ENCODE measurements at places on chromosomes 16 and 17. TPM values are rescaled to one million over a fixed set of nuclear protein-coding genes. Genes with fewer than 3 reads are reported as not detected.

DNA sequence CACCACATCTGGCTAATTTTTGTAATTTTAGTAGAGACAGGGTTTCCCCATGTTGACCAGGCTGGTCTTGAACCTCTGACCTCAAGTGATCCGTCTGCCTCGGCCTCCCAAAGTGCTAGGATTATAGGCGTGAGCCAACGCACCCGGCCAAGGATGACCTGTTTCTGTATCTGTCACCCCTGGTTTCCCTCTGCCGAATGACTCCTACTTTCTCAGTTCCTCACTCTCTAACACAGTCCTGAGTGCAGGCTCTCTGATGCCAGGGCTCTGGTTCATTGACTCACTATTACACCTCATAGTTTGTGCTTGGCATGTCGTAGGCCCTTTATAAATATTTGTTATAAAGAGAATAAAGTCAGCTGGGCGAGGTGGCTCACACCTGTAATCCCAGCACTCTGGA is 10.7 kb upstream of the PRPF8 start:
- no peak overlapping the region for H3K4me3 ChIP-seq
- no peaks in the 10 kb centered on the region for H3K27me3 ChIP-seq
- no peaks in the 10 kb centered on the region for H3K4me1 ChIP-seq
- DNase-seq: no peak
- no peak overlapping the region for H3K27ac ChIP-seq
- H3K36me3 ChIP-seq: no peaks in the 10 kb centered on the region

- H3K4me1 ChIP-seq: peaks cover 5% of the 10 kb centered on the region
- no peak overlapping the region for H3K27ac ChIP-seq
- H3K36me3 ChIP-seq: no peaks in the 10 kb centered on the region
- peaks cover 10% of the 10 kb centered on the region for H3K27me3 ChIP-seq
Measured at GRCh38 chr16:87279094-87279658, 38.0 kb downstream of the C16orf95 start.

- no peaks in the 10 kb centered on the region for H3K4me1 ChIP-seq
- H3K27ac ChIP-seq: no peak overlapping the region
- no peaks in the 10 kb centered on the region for H3K36me3 ChIP-seq
- no peak overlapping the region for H3K4me3 ChIP-seq
- no peaks in the 10 kb centered on the region for H3K27me3 ChIP-seq
Measured at GRCh38 chr17:34370997-34371395, 8.0 kb upstream of the CCL1 start.

DNA sequence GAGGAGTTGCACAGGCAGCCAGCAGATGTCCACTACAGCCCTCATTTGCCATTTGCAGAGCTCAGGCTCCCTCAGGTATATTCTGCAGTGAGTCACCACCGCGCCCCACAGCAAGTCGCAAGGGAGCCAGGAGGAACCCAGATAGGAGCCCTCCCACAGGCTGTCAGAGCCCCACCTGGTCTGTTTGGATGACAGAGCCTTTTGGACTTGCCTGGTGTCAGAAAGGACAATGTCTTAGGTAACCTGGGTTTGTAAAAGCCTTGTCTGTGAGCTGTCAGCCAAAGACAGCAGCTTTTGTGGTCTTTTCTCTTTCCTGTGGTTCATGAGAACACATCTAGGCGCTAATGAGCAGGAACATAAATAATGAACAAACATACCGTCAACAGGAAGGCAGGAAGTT is 70.9 kb downstream of the GNAO1 start:
- no peak overlapping the region for H3K4me3 ChIP-seq
- DNase-seq: no peak
- no peaks in the 10 kb centered on the region for H3K4me1 ChIP-seq
- no peaks in the 10 kb centered on the region for H3K36me3 ChIP-seq
- H3K27me3 ChIP-seq: no peaks in the 10 kb centered on the region

GRCh38 chr17:31690151-31690551 is 168.9 kb downstream of the COPRS start:
- no peak for DNase-seq
- H3K4me3 ChIP-seq: no peak overlapping the region
- no peaks in the 10 kb centered on the region for H3K27me3 ChIP-seq
- no peaks in the 10 kb centered on the region for H3K4me1 ChIP-seq
- H3K36me3 ChIP-seq: no peaks in the 10 kb centered on the region

- no peak overlapping the region for H3K4me3 ChIP-seq
- DNase-seq: no peak
- H3K36me3 ChIP-seq: no peaks in the 10 kb centered on the region
- H3K27ac ChIP-seq: no peak overlapping the region
Measured at GRCh38 chr17:40179923-40180659, 2.8 kb downstream of the RAPGEFL1 start.

DNA sequence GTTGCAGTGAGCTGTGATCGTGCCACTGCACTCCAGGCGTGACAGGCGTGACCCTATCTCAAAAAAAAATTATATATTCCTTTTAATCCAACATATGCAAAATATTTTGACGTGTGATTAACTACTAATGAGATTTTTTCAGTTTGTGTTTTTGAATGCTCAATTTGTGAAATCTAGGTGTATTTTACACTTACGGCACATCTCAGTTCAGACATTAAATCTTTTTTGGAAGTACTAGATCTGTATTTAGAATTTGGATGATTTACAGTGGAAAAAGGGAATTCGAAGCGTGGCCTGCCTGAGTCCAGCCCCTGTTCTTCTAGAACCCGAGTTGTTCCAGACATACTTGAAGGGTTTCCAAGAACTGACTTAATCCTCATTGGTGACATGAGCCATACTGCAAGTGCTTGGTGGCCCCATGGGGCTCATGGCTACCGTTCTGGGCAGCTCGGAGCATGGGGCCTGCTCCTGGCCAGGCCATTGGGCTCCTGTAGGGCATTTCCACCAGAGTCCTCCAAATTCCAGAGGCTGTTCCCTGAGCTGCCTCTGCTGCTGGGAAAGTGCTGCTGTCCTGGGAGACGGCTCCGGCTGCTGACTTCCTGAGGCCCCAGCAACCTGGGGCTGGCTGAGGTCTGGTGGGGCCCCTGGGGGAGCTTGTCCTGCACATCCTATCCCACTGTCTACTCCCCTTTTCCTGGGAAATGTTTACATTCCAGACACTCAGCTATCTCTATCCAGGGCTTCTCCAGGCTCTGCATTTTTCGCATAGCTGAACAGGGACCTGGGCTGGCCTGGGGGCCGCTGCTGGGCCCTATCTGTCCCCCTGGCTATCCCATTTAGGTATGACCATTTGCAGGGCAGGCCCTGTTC is 27.2 kb downstream of the LLGL2 start:
- DNase-seq: peak; percentile 40
- no peaks in the 10 kb centered on the region for H3K36me3 ChIP-seq
- peaks cover 25% of the 10 kb centered on the region for H3K4me1 ChIP-seq
- peak overlapping the region; percentile 74 for H3K27ac ChIP-seq
- H3K27me3 ChIP-seq: no peaks in the 10 kb centered on the region
- H3K4me3 ChIP-seq: no peak overlapping the region

DNA sequence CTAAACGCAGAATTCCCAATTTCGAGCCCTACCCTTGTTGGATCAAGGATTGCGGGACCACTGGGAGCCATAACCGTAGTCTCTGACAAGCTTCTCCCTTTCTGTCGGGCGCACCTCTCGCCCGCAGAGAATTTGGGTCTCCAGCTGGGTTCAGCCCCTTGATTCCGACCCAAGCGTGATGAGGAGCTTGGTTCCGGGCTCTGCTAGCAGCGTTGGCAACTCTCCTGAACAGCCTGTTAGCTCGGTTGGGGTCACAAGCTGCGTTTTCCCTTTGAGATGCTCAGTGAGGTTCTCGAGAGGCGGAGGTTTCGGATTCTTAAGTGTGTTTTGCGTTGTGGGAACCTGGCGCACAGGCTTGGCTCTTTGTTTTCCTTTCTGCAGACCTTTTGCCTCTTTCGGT is 655 bp downstream of the ATXN1L start:
- peak overlapping the region; percentile 94 for H3K4me3 ChIP-seq
- DNase-seq: peak; percentile 51
- H3K27me3 ChIP-seq: no peaks in the 10 kb centered on the region
- peaks cover 7% of the 10 kb centered on the region for H3K4me1 ChIP-seq
- peaks cover 7% of the 10 kb centered on the region for H3K36me3 ChIP-seq
- no peak overlapping the region for H3K27ac ChIP-seq

GRCh38 chr17:55496094-55496881 is 15.0 kb downstream of the SMIM36 start:
- H3K27me3 ChIP-seq: no peaks in the 10 kb centered on the region
- H3K4me3 ChIP-seq: no peak overlapping the region
- peaks cover 17% of the 10 kb centered on the region for H3K4me1 ChIP-seq
- no peak for DNase-seq
- no peak overlapping the region for H3K27ac ChIP-seq
- H3K36me3 ChIP-seq: no peaks in the 10 kb centered on the region

DNA sequence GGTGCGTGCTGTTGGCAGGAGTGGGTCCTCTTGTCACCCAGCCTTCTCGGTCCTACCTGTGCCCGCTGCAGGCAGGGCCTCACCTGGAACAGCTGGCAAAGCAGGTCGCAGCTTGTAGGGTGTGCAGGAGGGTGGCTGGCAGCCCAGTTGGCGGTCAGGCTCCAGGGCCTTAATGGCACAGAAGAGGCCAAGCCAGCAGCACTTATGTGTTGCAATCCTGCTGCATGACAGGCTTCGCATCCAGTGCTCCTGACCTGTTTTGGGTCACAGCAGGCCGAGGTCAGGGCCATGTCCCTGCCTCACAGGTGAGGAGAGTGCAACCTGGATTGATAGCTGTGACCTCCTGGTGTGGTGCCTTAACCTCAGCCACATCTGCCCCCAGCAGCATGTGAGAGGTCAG is 31.9 kb downstream of the ZC3H18 start:
- no peak overlapping the region for H3K4me3 ChIP-seq
- H3K36me3 ChIP-seq: no peaks in the 10 kb centered on the region
- no peaks in the 10 kb centered on the region for H3K4me1 ChIP-seq
- no peak overlapping the region for H3K27ac ChIP-seq
- no peaks in the 10 kb centered on the region for H3K27me3 ChIP-seq

- H3K4me1 ChIP-seq: peaks cover 17% of the 10 kb centered on the region
- no peak overlapping the region for H3K4me3 ChIP-seq
- no peaks in the 10 kb centered on the region for H3K27me3 ChIP-seq
- H3K36me3 ChIP-seq: no peaks in the 10 kb centered on the region
- no peak overlapping the region for H3K27ac ChIP-seq
- DNase-seq: no peak
Measured at GRCh38 chr16:66375451-66375850, 9.0 kb downstream of the CDH5 start.

DNA sequence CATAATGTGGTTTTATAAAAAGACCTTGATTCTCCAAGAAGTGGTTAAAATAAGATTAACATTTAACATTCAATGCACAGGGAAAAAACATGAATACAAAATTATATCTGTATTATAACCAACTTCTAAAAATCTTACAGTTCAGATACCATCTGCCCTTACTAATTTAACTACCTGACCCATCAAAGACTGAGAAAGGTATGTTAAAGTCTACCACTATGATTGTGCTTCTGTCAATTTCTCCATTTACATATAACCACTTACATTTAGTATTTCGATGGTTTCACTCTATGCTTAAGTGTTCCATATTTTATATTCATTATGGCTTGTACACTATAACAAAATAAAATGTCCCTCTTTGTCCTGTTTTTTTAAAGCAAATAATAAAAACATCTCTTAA is 14.6 kb downstream of the AP1G1 start:
- no peaks in the 10 kb centered on the region for H3K4me1 ChIP-seq
- DNase-seq: no peak
- H3K27me3 ChIP-seq: no peaks in the 10 kb centered on the region
- no peak overlapping the region for H3K27ac ChIP-seq

The PRCD gene
- not detected for total RNA-seq

The MARCHF10 gene
- 0.51 TPM for total RNA-seq

The DNAAF8 gene
- not detected for total RNA-seq
